Activated CD4-positive, CD25-positive, alpha-beta regulatory T cell treated with anti-CD3 and anti-CD28 coated beads, Interleukin-2, amount 50 U/mL, for 24 hours (primary cell): ENCODE measurements at places on chromosomes 1 and 21.

GRCh38 chr1:151510020-151510405, 1.2 kb upstream of the CGN start:
- no peak for ATAC-seq

GRCh38 chr1:162687870-162688269, 55.6 kb downstream of the DDR2 start:
- peak; percentile 63 for ATAC-seq

- no peak for ATAC-seq
Observed at GRCh38 chr1:39737546-39738169, 1.0 kb upstream of the PPIE start.

DNA sequence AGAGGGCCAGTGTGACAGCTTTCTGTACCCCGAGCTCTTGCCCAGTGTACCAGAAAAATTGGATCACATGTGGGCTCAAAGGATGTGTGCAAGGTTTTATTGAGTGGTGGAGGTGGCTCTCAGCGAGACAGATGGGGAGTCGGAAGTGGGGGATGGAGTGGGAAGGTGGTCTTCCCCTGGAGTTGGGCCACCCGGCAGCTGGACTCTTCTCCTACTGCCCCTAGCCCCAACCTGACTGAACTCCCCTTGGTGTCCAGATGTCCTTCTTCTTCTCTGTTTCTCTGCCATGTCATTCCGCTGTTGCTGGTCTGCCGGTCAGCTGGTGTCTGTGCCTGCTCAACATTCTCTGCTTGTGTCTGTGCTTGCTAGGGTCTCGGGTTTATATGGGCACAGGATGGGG, 217.9 kb downstream of the RRAGC start:
- no peak for ATAC-seq

DNA sequence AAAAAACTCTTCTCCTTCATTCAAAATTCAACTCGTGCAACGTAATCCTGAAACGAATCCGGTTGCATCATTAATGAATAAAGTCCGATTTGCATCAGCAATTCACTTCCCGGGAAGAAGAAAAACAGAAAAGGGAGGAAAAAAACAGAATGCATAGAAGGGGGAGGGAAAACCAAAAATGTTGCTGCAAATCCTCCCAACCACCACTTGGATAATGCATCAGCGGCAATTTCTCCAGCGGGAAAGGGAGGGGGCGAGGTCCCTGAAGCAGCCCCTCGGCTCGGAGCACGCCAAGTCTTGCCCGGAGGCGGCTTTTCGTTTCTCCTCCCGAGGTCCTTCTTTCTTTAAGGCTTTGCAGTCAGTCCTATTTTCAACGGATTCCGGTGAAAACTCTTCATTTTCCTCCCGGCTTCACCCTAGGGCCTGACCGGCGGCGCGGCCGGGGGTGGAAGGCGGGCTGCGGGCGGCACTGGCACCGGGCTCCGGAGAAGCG, 723 bp downstream of the CDC42BPA start:
- ATAC-seq, result no peak

DNA sequence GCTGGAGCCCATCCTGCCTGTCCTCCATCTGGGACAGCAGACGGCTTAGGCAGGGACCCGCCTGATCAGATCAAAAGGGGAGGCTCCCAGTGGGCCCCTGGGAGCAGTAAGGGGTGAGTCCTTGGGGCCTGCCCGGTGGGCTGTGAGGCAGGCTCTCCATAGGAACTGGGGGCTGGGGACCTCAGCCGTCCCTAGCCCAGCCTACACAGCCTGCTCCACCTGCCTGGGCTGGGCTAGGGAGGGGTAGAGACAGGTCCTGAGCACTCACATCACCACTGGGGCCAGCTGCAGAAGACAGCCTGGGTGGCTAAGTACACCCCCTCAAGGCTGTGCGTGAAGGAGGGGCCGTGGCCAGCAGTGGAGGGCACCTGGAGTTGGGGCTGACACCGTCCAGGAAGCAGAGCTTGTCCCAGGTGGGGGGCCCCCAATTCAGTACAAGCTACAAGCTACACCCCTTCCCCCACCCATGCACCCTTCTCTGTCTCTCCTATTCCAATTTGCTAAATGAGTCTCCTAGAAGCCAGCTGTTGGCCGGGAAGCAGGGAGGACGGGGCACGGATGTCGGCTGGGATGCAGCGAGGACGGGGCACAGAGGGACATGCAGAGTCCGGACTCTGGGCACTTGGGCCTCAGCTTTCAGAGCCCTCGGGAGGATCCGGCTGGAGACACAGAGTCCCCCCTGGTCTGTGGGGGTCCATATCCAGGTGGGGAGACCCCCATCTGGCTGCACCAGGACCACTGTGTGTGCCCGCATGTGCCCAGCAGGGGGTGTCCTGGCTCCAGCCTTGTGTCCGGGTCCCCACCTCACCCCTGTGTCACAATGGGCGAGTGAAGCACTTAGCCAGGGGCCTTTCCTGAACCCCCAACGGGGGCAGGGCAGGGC, 1.7 kb downstream of the ISG15 start:
- ATAC-seq, result no peak

GRCh38 chr1:110783292-110783918, 89.5 kb upstream of the CD53 start:
- ATAC-seq, result peak; percentile 37

DNA sequence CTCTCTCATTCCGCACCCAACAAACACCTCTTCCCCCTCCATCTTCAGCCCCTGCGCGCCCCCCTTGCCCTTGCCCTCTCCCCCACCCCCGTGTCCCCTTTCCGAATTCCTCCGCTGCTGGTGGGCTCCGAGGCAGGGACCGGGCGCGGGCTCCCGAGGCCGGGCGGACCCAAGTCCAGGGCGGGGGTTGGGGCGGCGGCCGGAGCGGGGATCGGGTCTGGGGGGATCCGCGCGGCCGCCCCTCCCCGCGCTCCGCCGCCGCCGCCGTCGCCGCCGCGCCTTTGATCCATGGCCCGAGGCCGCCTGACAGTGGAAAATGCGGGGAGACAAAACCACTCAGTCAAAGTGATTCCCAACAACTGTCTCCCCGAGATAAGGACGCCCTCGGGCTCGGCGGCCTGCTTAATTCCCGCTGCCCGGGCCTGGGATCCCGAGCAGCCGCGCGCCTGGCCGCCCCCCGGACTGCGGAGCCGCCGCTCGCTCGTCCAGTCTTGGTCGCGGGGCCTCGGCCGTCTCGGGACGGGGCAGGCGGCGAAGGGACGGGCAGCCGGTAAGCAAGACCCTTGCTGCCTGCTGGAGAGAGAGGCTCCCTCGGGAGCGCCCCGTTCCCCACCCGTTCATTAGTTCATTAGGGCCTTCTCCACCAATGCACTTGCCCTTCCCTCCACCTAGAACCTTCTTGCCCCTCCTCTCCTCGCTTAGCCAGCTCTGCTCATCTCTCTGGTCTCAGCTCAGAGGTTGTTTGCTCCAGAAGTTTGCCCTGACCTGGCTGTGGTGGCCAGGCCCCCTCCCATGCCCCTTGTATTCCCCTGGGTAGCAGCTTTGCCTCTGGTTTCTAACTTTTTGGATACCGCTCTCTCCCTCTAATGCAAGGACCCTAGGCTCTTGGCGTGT, 86.4 kb downstream of the PAX7 start:
- ATAC-seq, result no peak

DNA sequence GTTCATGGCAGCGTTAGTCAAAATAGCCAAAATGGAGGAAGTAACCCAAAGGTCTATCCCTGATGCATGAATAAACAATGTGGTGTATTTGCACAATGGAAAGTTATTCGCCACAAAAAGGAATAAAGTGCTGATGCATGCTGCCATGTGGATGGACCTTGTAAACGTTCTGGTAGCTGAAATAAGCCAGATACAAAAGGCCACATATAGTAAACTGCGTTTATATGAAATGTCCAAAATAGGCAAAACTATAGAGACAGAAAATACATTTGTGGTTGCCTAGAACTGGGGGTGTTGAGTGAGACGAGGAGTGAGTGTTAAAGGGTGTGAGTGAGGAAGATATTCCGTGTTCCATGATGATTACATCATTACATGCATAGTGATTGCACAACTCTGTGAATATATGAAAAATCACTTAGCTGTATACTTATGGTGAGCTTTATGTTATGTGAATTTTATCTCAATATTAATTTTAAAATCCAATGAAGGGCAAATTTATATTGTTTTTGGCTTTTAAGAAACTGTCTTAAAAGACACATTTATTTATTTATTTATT, 321.3 kb downstream of the KIF26B start:
- ATAC-seq, result no peak

DNA sequence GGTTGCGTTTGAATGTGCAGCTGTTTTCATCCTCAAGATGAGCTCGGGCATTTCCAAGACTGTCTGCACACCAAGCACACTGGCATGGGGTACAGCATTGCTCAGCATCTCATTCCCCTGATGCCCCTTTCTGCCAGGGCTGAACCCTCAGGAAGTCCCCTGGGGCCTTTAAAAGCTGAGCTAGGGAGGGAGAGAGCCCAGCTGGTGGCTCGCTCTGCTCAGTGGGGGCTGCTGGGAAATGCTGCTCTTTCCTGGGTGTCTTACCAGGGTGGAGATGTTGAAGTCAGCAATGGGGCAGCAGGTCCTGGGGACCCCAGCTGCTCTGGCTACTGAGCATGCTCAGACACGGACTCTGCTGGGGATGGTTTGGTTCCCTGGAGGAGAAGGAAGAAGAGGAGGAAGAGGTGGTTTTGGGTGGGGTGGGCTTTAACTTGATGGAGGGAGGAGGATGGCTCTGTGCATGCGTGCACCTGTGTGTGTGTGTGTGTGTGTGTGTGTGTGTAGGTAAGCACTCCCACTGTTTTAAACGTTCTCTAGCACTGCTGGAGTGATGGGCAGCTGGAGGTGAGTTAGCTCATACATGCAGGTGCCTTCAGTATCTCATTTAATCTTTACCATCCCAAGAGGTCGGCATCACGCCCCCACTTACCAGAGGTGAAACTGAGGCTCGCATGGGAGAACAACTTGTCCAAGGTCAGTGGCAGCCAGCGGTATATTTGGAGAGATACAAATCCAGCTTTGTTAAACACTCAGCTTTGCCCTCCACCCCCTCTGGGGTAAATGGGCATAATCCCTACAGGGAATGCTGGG, 40.9 kb downstream of the ACTL8 start:
- no peak for ATAC-seq

DNA sequence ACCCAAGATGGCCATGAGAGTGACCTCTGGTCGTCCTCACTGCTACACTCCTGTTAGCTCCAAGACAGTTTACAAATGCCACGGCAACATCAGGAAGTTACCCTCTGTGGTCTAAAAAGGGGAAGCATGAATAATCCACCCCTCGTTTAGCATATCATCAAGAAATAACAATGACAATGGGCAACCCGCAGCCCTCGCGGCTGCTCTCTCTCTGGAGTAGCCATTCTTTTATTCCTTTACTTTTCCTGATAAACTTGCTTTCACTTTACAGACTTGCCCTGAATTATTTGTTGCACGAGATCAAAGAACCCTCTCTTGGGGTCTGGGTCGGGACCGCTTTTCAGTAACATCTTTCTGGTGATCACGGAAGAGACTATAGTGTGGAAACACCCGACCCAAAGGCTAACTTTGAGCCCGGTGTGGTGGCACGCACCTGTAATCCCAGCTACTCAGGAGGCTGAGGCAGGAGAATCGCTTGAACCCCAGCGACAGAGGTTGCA, 19.8 kb upstream of the COX20 start:
- no peak for ATAC-seq

DNA sequence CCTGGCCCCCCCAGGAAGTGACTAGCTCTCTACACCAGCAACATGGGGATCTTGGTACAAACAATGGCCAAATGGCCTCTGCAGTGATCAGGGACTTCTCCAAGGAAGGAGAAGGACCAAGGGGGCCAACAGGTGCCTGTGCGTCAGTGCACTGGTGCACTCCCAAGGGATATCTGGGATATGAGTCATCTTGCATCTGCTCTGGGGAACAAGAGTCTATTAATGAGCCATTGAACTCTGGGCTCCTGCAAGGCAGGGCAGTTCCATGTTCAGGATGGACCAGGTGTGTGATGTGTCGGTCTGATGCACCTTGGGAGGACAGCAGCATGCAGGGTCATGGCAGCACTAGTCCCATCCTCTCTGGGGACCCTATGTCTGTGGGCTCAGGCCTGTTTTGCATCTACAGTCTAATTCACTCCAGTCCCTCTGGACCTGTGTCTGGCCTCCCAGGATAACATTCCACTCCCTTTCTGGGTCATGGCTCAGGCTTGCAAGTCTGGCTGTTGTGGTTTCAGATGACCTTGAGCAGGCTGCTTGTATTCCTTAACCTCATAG, 125.3 kb downstream of the TRABD2B start:
- ATAC-seq, result no peak

DNA sequence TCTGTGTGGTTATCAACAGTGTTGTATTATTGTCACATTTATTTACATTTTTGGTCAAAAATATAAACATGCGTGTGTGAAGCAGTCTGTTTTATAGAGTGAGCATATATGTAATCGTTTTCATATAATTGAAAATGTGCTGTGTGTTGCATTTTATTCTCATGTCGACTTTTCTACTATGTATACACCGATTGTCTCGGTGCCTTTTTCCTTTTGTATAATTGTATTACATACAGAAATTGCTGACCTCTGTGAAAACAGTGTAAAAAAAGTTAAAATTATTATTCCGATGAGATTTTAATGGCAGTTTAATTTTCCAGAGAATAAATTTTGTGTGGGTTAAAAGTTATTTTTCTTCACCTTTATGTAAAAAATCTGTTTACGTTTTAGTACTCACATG, 62.4 kb upstream of the SERTAD4 start:
- ATAC-seq, result no peak

- ATAC-seq, result no peak
Observed at GRCh38 chr1:212987702-212988322, 27.9 kb downstream of the ANGEL2 start.

DNA sequence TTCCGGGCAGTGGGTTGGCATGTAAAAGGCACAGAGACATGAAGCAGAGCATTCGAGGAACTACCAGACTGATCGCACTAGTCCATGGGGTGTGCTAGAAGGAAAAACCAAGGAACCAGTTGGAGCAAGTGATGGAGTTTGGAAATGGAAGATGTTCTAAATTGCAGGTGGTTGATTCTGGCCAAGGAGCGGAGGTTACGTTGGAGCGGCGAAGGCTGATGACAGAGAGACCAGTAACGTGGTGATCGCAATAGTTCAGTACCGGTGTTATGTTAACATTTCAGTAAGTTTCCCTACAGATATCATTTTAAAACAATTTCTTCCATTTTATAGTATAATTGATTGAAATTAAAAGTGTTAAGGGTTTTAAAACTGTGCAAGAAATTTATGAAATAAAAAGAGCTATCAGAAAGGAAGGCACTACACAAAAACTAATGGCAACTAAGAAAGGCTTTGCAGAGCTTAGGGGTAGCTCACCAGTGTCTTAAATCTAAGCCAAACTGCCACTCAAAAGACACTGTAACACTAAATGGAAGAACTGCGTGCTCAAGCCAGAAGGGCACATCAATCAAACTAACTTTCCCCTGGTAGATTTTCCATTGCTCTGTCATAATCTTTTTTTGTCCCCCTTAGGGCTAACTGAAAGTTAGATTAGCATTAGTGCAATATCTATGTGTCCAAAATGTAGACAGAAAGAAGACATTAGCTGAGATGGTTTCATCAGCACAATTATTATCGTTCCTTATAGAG, 11.3 kb upstream of the HEATR1 start:
- ATAC-seq, result no peak

GRCh38 chr1:205259324-205259832, 31.6 kb downstream of the TMCC2 start:
- ATAC-seq, result no peak

GRCh38 chr1:215202868-215203267, 120.3 kb downstream of the KCNK2 start:
- ATAC-seq, result no peak

GRCh38 chr21:28865488-28866186, 127.0 kb downstream of the LTN1 start:
- ATAC-seq, result no peak

GRCh38 chr1:35350872-35351271, 82.4 kb downstream of the ZMYM4 start:
- no peak for ATAC-seq
